ENCODE measurements at places on chromosomes 12 and 14.

DNA sequence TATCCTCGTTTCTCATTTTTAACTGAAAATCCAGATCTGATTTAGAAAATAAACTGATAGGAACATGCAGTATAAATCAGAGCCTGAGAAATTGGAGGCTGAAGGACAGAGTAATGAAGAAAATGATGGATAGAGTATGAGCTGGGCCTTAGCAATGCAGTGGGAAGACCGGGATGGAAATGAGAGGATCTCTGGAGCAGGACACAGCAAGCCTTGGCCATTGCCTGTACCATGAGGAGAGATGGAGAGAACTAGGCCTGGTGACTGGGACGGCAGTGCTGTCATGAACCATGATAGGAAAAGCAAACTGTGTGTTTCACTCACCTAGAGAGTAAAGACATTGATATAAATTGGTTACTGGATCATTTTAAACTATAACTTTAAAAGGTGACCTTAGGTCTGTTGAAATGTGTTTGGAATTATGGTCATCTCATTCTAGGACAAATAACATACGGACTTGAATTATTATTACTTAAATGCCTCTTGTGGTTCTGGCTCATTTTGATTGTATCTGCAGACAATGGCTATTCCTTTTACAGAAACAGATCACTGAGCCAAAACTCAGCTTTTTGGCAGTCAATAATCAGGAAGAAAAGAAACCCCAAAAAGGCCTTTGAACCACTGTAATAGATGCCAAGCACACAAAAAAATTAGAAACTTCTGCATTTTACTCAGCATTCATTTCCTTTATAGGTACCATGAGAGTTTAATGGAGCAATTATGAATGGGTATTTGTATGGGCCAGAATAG lies 251.9 kb upstream of the PRKD1 start:
- DNase-seq: no peak

DNA sequence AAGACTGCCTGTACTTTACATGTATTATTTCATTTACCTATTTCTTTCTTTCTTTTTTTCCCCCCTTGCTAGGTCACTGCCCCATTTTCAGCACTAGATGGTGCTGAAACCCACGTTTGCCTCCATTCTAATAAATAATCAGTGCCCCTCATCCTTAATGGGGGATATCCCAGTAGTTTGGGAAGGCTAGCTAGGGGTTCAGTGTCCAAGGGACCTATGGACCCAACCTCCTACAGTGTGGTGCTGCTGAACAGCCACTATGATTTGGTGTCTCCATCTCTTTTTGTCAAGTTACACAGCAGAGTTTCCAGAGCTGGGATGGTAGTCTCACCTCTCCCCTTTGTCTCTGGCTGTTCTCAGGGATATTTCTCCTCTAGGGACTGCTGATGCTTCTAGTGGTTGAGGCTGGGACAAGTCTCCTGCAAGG lies 6.5 kb upstream of the HCFC2 start:
- DNase-seq: no peak

- DNase-seq: no peak
Observed at GRCh38 chr12:78229591-78230101, 399.0 kb downstream of the NAV3 start.

DNA sequence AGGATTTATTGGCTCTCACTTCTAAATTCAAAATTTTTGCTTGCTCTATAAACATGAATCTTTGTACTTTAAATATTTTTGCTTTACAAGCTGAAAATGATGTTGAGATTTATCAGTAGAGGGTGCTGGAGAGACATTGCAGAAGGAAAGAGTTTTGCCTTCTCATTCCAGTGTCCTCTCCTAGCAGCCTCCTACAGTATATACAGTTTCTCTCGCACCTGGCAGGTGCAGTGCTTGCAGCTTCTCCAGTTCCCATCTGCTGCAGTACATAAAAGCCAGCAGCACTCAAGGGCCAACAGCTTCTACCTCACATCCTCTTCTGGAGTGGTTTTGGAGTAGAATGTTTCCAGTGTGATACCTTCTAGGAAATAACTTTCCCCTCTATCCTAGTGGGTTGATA lies 601.8 kb upstream of the ATXN7L3B start:
- no peak for DNase-seq

DNA sequence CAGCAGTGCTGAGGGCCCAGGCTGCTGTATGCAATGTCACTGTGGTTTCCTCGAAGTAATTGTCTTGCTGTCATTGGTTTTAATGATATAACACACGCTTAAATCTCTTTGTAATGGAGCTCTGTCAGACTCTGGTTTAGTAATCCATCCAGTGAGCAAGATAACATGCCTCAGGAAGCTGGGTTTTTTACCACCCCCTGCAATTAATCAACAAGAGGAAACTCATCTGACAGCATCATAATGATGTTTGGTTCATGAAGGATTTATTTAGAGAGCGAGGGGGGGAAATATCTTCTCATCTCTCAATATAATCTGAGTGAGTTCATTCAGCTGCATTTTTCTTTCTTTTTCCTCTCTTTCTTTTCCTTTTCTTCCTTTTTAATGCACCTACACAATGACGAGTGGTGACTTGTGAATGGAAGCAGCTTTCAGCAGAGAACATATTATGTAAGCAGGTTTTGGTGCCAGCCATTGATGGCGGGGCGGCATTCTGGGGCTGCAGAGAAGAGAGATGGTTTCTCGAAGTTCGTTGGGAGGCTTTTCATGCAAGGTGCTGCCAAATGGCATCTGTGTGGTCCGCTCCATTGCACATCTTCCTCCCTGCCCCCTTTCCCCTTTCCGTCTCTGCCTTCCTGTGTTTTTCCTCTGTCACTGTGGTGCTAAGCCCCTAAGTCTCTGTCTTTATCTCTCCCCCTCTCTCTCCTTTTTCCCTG lies 6.7 kb downstream of the RPH3A start:
- no peak for DNase-seq

DNA sequence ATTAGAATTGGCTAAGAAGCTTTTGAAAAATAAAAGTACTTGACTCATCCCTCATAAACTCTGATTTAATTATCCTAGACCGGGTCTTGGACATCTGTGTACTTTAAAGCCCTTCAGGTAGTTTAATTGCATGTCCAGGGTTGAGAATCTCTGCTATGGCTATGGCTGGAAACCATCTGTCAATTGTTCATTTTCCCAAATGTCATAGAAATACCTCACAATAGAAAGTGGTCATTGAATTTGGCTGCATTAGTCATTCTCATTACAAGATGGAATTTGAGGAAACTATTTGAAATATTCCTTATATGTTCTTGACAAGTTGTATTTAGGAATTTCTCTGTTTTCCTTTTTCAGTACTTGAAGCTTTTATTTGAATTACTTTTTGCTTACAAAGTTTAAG lies 111.3 kb downstream of the TSHR start:
- DNase-seq: no peak

GRCh38 chr14:98633380-98633779 lies 638.6 kb downstream of the BCL11B start:
- no peak for DNase-seq
